ENCODE measurements at places on chromosomes 1 and 21.
A peak's percentile ranks its signal among the peaks of the same experiment; 100 is the strongest.

DNA sequence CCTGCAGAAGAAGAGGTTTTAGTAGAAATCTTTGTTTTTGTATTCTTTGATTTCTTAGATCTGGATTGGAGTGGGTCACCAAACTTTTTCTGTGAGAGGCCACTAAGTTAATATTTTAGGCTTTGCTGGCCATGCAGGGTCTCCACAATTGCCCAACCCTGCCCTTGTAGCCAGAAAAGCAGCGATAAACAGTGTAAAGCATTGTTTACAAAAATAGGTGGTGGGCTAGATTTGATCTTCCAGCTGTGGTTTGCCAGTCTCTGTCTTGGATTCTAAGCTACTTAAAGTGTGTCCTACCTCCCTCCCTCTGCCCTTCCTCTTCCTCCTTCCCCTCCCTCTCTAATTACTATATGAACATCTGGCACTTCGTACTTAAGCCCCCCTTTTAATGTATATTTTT is 68.0 kb downstream of the LAMC1 start:
- no peak for DNase-seq

- no peak for DNase-seq
Observed at GRCh38 chr1:94395748-94396309, 22.4 kb upstream of the ABCD3 start.

GRCh38 chr1:26541431-26541815 is 11.9 kb downstream of the RPS6KA1 start:
- DNase-seq = no peak

- no peak for DNase-seq
Observed at GRCh38 chr1:111556325-111557037, 53.0 kb upstream of the ADORA3 start.

DNA sequence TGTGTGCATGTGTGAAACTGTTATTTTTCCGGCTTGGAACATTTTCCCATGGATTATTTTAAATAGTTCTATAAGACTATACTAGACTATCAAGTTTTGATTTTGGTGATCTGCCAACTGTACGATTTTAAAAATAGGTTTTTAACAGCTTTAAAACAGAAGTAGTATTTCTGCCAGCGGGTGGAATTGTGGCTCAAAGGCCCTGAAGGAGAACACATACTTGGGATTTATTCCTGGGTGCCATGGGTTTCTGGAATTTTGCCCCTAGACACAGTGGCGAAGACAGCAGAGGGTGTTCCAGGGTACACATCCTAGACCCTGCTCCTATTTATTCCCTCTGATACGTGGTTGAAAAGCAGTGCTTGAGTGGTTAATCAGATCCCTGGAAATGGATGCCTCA is 81.7 kb upstream of the IPO9 start:
- no peak for DNase-seq

DNA sequence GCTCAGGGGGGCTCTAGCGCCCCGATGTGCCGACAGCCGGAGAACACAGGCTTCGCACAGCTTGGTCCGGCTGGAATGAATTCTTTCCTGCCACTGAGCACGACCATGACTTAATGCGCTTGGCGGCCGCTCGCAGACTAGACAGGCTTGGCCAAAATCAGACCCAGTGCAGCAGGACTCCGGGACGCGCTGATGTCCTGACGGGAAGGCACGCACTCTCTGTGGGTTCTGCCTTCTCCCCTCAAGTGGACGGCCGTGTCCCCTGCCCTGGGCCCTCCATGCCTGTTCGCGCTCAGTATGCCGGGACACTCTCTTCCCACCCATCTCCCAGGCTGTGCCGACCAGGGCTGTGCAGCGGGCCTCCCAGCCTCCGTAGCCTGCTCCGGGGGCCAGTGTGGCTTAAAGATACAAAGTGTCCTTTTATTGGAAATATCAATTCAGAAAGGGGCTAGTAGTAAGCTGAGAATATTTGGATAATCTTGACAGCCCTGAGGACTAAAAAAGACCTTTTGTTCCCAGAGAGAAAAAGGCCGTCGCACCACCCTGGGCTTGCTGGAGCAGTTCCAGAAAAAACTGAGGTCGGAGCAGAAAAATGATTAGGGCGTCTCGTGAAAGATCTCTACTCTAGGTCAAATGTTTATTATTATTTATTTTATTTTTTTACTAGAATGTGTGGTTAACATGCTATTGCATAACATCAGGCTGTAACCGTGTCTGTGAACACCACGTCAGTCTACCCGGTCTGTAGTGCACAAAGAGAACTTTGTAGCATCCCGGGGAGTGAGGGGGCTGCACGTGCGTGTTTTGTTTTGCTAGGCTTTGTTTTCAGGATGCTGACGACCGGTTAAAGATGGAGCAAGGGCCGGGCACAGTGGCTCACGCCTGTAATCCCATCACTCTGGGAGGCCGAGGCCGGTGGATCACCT is 88.1 kb upstream of the ARHGEF16 start:
- no peak for DNase-seq

DNA sequence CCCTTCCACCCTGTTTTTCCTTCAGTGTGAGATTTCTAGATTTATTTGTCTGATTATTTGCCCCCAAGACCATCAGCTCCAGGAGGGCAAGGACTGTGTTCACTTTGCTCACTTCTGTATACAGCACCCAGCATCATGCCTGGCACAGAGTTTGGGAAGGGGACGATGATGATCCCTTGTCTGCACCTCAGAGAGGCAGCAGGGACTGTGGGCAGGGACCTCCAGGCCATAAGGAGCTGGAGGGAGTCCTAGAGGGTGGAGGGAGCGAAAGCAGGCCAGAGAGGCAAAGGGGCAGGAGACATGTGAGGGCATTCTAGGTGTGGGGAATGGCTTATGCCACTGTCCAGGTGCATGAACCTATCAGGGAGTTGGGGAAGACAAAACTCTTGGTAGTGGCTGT is 32.8 kb downstream of the H3-3A start:
- DNase-seq = no peak

- DNase-seq = no peak
Observed at GRCh38 chr1:66535061-66535460, 1.1 kb downstream of the SGIP1 start.

DNA sequence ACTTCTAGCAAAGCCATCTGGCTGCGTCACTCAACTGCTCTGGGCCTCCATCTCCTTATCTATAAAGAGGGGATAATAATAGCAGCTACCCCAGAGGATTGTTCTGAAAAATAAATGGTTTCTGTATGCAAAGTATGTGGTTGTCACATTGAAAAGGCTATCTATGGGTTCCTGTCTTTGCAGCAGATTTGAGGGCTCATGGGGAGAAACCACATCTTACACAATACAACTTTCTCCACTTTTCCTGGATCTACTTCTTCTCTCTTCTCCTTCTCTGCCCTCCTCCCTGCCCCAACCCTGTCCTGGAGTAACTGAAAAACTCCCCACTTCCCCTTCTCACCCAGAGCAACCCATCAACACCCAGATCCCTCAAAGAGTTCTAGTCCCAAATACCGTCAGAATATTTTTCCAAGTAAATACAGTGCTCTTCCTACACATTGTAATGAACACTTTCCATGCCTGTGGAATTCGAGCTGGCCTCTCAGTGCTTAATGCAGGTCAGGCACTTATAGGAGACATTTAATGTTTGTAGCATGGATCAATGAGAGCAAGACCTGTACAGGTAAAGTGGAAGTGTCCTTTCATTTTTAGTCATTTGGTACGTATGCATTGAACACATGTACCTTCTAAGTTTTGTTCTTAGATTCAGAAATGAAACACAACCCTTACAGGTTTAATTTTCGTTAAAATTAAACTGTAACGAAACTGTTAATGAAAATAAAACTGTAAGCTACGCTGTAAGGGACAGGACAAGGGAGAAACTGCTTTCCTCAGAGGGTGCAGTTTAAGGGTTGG is 131.9 kb downstream of the AK5 start:
- no peak for DNase-seq

GRCh38 chr1:241101622-241102021 is 255.4 kb downstream of the RGS7 start:
- DNase-seq = no peak

DNA sequence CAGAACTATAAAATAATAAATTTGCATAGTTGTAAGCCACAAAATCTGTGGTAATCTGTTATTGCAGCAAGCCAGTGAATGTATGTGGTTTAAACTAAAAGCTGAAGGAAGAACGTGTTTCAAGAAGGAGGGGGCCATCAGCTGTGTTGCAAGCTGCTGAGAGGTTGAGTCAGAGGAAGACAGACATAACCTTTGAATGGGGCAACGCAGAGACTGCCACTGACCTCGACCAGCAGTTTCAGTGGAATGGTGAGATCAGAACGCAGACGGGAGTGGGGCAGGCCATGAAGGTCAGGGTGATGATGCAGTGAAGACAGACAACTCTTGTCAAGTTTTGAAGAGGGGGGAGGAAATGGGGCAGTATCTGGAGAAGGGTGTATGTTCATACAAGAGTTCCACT is 23.2 kb upstream of the QSOX1 start:
- no peak for DNase-seq

- no peak for DNase-seq
Observed at GRCh38 chr1:60090655-60091054, 17.1 kb upstream of the C1orf87 start.

DNA sequence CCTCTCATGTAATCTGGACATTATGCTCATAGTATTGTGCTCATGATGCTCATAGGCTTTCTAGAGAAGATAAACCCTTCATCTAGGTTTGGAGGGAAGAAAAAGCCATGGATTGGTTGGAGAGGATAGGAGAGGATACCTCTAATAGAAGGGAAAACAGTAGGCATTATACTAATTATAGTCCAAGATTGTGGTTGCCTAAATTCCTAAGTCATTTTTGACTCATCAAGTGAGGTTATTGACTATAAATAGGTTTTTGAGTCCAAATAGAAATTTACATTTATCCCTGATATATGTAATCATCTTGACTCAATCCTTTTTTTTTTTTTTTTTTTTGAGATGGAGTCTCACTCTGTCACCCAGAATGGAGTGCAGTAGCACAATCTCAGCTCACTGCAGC is 5.0 kb downstream of the SYT11 start:
- DNase-seq = no peak

GRCh38 chr1:226590614-226591013 is 42.0 kb downstream of the STUM start:
- DNase-seq = no peak

GRCh38 chr1:27601771-27602461 is 2.0 kb downstream of the AHDC1 start:
- peak; percentile 40 for DNase-seq

DNA sequence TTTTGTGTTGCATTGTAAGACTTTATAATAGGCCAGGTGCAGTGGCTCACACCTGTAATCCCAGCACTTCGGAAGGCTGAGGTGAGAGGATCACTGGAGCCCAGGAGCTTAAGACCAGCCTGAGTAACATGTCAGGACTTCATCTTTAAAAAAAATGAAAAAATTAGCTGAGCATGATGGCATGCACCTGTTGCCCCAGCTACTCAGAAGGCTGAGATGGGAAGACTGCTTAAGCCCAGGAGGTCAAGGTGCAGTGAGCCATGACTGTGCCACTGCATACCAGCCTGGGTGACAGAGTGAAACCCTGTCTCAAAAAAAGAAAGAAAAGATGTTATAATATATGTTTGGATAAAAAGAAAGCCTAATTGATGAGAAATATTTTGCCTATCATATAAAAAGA is 34.9 kb downstream of the HMCN1 start:
- no peak for DNase-seq

GRCh38 chr21:37742532-37742931 is 173.7 kb downstream of the KCNJ6 start:
- no peak for DNase-seq

DNA sequence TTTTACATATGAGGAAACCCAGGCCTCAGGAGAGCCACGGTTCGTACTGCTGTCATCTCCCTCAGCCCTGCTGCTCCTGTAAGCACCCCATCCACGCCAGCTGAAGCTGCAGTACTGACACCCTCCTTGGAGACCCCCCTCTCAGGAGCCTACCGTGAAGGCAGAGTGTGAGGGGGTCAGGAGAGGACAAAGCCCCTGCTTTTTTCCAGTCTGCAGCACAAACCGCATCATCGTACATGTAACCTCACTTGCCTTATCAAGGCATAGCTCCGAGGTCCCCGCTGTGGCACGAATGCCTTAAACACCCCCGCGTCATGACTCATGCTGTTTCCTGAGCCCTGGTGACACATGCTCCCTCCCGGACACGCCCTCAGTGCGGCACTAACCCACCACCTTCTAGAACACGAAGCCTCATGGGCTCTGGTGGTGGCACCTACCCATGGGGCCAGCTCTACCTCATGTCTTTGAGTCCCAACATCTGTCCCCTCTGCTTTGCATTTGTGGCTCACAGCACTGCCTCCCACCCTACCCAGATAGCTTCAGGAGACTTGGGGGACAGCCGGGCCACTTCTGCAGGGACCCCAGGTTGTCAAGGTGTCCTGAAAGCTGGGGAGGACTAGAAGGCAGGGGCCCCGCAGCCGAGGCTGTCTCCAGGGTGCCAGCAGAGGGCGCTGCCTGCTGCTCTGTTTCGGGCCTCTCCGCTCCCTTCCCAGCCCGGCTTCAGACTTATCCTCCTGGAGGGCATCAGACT is 4.9 kb downstream of the SH3BGRL3 start:
- no peak for DNase-seq

All from NCI-H1092 treated with DMSO at 0.1 percent for 48 hours (cell line).